ENCODE measurements at places on chromosomes 4 and X.
A peak's percentile ranks its signal among the peaks of the same experiment; 100 is the strongest.

DNA sequence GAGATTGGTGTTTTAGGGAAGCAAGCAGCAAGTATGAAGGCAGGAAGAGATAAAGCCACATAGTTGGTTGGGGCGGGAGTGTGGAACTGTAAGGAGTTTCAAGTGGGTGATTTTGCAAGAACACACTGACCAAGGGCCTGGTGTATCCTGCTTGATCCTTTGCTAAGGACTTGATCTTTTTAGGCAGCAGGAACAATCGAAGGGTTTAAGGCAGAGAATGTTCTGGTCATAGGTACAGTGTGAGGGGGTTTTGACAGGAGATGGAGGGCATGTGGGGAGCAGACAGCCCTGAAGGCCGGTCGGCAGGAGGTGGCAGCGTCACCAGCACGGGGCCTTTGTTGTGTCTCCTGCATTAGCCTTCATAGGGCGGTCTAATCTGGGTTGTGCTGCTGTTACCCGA, 54.7 kb downstream of the FAM193A start:
- DNase-seq: no peak

GRCh38 chrX:38803588-38804431, 2.6 kb downstream of the MID1IP1 start:
- DNase-seq: peak; percentile 78

GRCh38 chr4:54992266-54992665, 133.1 kb downstream of the KDR start:
- DNase-seq: no peak

DNA sequence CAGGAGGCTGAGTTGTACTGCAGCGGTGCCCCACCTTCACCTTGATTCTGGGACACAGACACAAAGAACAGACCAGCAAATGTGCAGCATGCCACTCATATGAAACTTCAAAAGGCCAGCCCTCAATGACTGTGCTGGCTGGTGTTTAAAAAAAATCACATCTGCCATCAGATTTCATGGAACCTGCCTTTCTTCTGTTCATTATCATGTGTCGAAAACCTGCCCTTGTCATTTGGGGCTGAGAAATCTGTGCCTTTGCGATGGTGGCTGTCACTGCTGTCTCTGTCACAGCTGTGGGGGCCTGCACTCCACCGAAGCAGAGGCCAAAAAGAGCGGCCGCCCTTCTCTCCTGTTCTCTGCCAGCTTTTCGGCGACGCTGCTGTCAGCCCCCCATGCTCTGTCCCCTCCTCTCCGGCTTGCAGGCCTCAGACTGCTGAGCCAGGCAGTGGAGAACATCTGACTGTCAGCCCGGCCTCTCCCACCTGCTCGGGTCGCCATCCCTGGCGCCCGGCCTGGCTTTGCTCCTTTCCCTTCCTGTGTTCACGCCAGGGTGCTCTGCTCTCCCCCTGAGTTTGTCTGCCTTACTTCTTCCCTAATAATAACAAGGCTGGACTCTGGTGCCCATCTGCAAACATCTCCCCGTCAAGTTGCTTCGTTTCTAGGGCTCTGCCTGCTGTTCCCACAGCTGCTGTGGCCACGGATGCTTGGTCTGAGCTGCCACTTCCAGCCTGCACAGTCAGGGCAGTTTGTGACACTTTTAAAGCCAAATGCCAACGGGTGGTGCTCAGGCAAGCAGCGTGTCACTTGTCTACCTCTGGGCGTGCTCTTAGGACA, 355.2 kb downstream of the UNC5C start:
- no peak for DNase-seq

DNA sequence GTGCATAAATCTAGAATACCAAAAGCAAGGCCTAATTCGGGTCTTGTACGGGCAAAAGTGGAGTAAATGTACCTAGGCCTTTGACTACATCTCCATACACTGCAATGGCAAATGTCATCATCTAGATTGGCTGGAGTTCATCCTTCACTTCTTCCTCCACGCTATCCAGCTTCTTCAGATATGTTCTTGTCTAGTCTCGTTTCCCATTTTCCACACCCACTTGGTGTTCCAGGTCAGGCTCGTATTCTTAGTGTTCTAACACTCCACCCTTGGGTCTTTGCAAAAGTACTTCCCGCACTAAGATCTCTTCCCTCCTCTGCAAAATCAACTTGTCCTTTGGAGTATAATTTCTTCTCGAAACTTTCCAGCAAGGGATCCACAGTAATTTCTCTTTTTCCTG, 1.4 kb downstream of the COQ2 start:
- no peak for DNase-seq

GRCh38 chrX:12975991-12976558, 1.2 kb downstream of the TMSB4X start:
- DNase-seq: peak; percentile 50

GRCh38 chrX:103415528-103415927, 39.2 kb downstream of the BEX3 start:
- DNase-seq: no peak
